ENCODE measurements at places on chromosomes 4 and X. TPM values are rescaled to one million over a fixed set of nuclear protein-coding genes. Genes with fewer than 3 reads are reported as not detected.

- no peak for DNase-seq
These were observed 250.8 kb downstream of the INPP4B start for GRCh38 chr4:142595222-142595871.

F8A2 gene
- total RNA-seq = not detected

DNA sequence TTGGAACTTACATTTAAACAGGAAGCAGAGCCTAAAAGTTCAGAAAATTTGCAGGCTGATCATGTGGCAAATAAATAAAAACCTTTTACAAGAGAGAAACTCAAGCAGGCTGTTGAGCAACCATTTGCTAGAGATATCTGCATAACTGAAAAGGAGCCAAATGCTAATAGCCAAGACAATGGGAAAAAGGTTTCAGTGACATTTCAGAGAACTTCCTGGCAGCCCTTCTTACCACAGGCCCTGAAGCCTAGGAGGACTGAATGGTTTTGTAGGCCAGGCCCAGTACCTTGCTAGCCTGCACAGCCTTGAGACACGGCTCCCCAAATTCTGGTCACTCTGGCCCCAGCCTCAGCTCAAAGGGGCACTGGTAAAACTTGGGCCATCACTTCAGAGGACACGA lies 945.1 kb downstream of the ADGRL3 start:
- no peak for DNase-seq

GRCh38 chrX:101220662-101221260 lies 1.2 kb downstream of the DRP2 start:
- no peak for DNase-seq

DNA sequence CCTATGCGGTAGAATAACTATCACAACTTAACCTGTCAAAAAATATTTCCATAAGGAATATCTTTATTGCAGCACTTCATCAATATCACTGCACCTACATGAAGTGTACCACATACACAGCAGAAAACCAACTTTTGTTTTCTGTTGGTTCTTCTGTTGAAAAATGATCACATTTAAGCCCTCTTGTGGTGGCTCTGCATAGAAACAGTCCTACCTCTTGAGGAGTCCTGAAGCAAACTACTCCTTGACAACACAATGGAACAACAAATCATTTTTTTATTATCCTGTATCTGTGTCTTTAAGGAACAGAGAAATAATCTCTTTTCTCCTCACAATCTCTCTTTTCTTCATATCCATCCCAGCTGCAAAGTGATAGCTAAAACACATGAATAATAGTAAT lies 39.8 kb upstream of the ATOH1 start:
- no peak for DNase-seq

RHOXF2B gene
- not detected for total RNA-seq

DDX53 gene
- total RNA-seq = not detected

GRCh38 chr4:75653845-75654503 lies 19.2 kb downstream of the G3BP2 start:
- no peak for DNase-seq

- no peak for DNase-seq
These were observed 81.3 kb downstream of the STOX2 start for GRCh38 chr4:183986291-183986970.

DNA sequence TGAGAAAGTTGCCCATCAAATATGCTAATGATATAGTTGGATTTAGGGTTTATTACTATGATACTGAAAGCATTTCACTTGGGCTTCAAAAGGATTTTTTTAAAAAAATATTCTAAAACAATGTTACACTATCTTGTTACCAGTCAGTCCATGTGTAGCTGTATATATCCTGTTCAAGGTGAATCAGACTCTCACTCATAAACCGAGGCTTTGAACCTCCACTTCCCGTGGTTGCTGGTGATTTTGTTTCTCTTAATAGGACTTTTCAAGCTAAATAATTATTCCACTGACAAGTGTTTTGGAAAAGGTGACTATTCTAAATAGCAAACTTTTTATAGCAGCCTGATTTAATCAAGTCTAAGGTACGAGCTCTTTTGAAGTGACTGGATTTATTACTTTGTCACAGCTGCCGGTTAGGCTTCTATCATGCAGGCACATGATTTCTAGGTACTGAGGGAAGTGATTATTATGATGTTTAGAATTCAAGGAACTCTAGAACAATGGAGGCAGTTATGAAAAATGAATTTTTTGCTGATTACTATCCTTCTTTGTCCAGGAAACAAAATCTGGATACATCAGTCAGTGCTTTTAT lies 287.7 kb downstream of the KCTD8 start:
- DNase-seq = no peak

DAPP1 gene
- total RNA-seq = 43.3 TPM

GRCh38 chr4:164383358-164384220 lies 370.3 kb upstream of the SMIM31 start:
- no peak for DNase-seq

GRCh38 chr4:151605215-151605614 lies 155.6 kb downstream of the GATB start:
- DNase-seq = no peak

DNA sequence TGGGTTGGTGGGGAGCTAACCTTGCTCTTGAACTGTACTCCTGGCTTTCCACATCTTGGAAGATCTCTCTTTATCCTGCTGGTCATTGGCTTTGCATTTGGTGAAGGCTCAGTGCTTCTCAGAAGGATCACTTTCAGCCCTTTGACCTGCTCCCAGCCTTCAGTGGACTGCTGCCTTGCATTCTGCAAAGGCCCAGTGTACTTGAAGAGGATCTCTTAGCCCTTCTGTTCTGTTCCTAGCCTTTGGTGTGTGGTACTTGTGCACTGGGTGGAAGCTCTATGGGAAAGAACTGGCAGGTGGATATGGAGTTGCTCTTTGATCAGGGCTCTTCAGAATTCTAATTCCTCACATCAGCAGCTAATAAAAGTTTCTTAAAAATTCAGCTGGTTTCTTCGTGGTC lies 46.5 kb downstream of the FGF2 start:
- no peak for DNase-seq

DNA sequence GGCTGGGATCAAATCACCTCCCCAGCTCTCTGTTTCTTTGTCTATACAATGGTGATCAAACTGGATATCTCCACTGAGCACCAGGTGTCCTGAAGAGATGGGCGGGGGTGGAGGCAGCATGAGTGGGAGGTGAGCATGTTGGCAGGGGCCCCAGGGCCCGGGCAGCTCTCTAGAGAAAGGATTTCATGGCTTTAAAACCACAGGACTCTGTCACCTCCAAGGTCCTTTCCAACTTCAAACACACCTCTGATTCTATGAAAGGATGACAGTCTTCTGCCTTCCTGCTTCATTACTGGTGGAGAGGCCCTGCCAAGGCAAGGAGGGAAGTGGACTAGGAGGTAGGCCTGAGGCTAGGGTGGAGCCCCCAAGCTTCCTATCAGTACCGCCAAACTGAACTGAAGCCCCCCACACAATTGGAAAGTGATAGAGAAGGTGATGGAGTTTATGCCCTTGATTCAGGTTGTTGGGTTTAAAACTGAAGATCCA lies 38.6 kb downstream of the TRIM2 start:
- no peak for DNase-seq

PNMA6F gene
- total RNA-seq = not detected

RHOXF1 gene
- total RNA-seq = 0.80 TPM

DNA sequence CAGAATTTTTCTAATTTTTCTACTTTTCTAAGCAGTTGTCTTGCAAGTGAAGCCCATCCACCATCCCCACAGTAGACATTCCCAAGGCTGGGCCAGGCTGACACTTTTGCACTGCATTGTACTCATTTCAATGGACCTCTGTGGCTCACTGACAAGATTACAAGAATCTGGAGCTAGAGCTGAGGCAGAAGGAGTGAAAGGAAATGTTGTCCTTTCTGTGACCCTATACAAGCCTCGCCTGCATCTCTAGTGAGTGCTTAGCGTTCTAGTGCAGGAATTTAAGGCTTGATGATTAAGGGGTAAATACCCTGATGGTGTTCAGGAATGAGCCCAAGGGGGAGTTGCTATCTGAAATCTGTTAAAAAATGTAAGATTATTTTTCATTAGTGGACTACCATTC lies 6.3 kb downstream of the MAGED1 start:
- no peak for DNase-seq

DNA sequence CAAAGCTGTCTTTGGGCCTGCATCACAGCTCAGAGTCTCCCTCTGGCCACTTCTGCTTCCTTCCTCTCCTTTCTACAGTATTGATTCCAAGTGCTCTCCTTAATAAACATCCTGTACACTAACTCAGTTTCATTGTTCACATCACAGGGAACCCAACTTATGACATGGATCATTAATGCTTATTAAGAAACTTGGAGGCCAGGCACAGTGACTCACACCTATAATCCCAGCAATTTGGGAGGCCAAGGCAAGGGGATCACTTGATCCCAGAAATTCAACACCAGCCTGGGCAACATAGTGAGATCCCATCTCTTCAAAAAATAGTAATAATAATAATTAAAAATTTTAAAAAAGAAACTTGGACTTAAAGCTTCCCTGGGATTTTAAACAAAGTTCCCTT lies 89.2 kb upstream of the EFHC2 start:
- DNase-seq = no peak

GPM6B gene
- total RNA-seq = not detected

CTAG1B gene
- total RNA-seq = not detected

NR3C2 gene
- total RNA-seq = 6.0 TPM

HTN3 gene
- total RNA-seq = not detected

DNA sequence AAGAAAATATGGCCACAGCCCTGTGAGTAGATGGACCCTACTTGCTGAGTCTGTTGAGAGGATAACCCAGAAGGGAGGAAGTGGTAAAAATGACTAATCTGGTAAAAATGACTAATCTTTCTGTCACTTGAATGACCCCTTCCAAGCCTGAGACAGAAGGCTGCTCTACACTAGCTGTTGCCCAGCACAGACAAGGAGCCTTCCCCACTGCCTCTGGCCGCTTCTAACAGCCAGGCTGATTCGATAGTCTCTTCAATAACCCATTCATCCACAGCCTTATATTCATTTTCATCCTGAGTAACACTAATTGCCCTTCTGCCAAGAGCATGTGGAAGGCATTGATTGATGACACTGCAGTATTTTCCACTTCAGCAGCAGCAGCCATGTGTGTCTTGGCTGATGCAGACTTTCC lies 18.4 kb downstream of the MAGEB17 start:
- DNase-seq = no peak

SYN1 gene
- total RNA-seq = 0.47 TPM

GRCh38 chr4:29559286-29559685 lies 1160.9 kb upstream of the PCDH7 start:
- no peak for DNase-seq

DIPK2B gene
- total RNA-seq = 0.29 TPM

PNCK gene
- total RNA-seq = 1.0 TPM

GRCh38 chrX:53288189-53288588 lies 6.8 kb upstream of the IQSEC2 start:
- DNase-seq = no peak

SLC25A43 gene
- total RNA-seq = 1.8 TPM
